Activated naive CD4-positive, alpha-beta T cell treated with anti-CD3 and anti-CD28 coated beads, Interleukin-2, amount 50 U/mL, for 72 hours (primary cell): ENCODE measurements at places on chromosomes 1 and 21. TPM values are rescaled to one million over a fixed set of nuclear protein-coding genes. Genes with fewer than 3 reads are reported as not detected.

- DNase-seq = no peak
Observed at GRCh38 chr1:226915672-226915995, 24.5 kb upstream of the COQ8A start.

DNA sequence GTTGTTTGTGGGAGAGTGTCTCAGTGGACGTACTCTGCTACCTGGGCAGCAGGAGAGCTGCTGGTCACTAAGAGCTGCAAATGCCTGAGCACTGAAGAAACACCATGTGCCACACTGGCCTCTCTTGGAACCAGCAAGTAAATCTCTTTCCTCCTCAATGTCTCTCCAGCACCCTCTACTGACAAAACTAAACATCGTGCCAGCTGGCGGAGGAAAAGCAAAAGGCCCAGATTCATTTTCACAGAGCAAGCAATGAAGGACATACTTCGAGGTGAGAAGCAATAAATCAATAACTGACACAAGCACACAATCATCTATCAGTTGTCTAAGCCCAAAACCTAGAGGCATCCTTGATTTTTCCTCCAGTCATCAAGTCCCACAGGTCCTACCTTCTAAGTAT lies 78.1 kb downstream of the RERE start:
- DNase-seq = no peak

DNA sequence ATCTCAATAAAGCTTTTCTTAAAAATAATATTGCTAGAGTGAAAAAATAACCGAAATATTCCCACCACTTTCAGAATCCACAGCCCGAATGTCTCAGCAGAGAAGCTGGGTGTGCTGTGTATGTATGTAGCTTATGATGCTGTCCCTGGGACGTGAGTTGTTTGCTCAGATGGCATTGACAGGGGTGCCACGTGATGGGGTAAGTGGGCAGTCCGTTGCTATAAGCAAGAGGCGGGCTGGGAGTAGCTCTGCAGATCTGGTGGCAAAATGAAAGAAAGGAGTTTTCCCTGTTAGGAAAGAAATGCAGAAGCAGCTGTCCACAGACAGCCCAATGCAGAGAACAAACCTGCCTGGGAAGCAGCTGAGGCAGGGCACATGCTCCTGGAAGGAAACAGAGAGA lies 3.8 kb upstream of the FAM20B start:
- DNase-seq = no peak

Gene CLIC6
- 0.07 TPM for total RNA-seq

Gene CSDE1
- 433 TPM for total RNA-seq

Gene SPRR1A
- not detected for total RNA-seq

Gene RHD
- total RNA-seq = not detected

Gene RNF19B
- 31.6 TPM for total RNA-seq
